ENCODE measurements at places on chromosomes 1 and 21. TPM values are rescaled to one million over a fixed set of nuclear protein-coding genes. Genes with fewer than 3 reads are reported as not detected.

PLPPR5 gene
- total RNA-seq = not detected

UMODL1 gene
- not detected for total RNA-seq

RASAL2 gene
- 14.8 TPM for total RNA-seq

NUF2 gene
- 40.0 TPM for total RNA-seq

PRRX1 gene
- 21.6 TPM for total RNA-seq

ADAMTS1 gene
- 58.6 TPM for total RNA-seq

AMPD2 gene
- total RNA-seq = 86.0 TPM

ANGPTL3 gene
- not detected for total RNA-seq

GBP6 gene
- 0.22 TPM for total RNA-seq

SYT2 gene
- not detected for total RNA-seq

ZNF648 gene
- not detected for total RNA-seq

S100A2 gene
- total RNA-seq = 14.4 TPM

PIK3CD gene
- total RNA-seq = 8.5 TPM

CRP gene
- not detected for total RNA-seq

SPATA45 gene
- total RNA-seq = 1.8 TPM

RGS1 gene
- not detected for total RNA-seq

KPRP gene
- total RNA-seq = not detected
